ENCODE measurements at places on chromosomes 11 and 22.

- DNase-seq = no peak
Observed at GRCh38 chr11:61153593-61154095, 7.6 kb downstream of the VPS37C start.

DNA sequence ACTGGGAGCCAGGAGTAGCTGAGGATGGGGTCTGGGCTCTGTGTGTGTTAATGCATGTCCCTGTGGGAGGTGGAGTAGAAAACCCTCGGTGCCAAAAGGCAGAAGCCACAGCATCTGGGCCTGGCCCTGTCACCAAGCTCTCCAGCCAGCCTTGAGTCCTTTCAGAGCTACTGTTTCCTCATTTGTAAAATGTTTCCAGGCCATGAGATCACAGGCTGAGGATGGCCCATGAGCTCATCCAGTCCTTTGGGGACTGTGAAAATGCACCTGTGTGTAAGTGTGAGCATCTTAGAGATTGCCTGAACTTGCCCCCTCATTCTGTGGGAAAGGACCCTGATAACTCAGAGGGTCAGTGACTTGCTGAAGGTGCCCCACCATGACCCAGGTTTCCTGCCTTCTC lies 9.1 kb downstream of the ANKK1 start:
- DNase-seq = no peak

DNA sequence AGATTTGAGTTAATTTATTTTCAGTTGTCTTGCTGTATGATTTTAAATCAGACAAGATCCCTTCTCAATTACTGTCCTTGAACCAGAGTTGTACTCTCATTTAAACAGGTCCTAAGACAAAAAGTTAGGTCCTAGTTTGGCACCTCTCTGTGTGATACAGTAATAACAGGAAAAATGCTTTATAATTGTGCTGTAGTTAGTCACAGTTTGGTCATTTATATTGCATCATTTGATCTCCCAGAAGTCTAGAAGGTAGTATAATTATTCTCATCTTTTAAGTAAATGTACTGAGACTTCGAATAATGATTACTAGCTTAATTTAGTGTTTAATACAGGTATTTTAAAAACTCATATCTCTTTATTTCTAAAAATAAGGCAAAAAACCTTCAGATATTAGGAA lies 18.1 kb upstream of the LUZP2 start:
- DNase-seq = no peak

- no peak for DNase-seq
Observed at GRCh38 chr11:47157805-47158204, 18.9 kb downstream of the ARFGAP2 start.

- no peak for DNase-seq
Observed at GRCh38 chr11:114794048-114794684, 115.8 kb downstream of the NXPE2 start.

GRCh38 chr11:69799582-69799981 lies 19.6 kb downstream of the FGF3 start:
- DNase-seq = no peak

- DNase-seq = no peak
Observed at GRCh38 chr11:749731-750130, 2.5 kb downstream of the TALDO1 start.

DNA sequence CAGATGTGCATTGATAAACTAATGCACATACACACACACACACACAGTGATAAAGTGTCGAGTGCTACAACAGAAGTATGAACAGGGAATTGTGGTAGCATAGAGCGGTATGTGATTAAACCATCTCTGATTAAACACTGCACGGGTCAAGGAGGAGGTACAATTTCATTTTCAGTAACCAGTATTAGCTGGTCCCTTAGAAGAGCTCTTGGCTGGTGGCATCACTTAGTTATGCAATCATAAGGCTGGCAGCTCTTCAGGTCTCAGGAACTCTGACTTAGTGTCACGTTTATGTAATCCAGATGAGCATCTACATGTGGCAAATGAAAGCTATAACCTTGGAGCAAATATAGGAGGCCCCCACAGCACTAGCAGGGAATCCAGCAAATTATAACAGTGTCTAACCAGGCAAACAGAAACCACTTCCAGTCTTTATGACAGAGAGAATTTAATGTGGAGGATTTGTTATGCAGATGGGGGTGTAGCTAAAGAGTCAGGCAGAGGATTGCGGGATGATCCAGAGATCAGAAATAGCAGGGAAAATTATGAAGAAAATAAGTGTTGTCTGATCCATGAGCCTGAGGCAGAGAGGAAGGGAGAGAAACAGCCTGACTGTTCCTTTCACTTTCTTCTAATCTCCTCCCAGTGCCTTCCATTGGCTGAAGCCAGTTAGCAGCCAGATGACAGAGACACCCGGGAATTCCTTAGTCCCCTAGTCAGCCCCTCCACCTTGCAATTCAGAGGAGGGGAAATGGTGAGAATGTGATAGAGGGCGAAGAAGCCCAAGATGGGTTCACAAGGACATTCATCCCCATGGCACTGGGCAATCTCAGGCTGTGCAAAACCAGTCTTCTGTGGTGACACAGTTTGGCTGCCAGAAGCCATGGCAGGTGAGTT lies 533.1 kb upstream of the TENM4 start:
- DNase-seq = no peak

DNA sequence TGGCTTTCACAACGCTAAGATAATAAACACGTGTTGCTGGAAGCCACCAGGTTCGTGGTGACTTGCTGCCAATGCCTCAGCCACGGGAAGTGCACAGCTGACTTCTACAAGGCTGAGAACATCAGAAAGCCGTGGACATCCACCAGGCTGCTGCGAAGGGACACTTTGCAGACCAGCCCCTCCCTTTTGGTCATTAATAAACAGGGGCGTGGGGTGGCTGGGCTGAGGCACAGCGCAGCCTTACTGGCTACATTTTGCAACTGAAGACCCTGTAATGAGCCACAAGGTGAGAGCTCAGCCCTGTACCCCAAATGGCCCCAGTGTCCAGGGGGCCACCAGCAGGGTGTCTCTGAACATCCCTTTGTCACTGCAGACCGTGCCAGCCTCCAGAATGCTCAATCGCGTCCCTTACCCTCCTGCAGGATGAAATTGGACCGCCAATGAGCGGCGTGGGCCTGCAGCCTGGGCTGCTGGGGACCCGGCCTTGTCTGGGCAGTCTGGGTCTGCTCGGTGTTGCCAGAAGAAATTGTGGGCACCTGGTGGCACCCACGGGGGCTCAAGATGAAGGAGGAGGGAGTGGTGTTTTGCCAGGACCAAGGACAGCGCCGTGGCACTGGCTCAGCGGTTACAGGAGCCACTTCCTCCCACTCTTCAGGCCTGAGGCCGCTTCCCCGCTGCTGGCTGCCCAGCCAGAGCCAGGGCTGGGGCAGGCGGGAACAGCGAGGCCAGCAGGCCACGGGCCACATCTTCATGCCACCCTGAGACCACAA lies 181.9 kb downstream of the CTTN start:
- DNase-seq = no peak

DNA sequence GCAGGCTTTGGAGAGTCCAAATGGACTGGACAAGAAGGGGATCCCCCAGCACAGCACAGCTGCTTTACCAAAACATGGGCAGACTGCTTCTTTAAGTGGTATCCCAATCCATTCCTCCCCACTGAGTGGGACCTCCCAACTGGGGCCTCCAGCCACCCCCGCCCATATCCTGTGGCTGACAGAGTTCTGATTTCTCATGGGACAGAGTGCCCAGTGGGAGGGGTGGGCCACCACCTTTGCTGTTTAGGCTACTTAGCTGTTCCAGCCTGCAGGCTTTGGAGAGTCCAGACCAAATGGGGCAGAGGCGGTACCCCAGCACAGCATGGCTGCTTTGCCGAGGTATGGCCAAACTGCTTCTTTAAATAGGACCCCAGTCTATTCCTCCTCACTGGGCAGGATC lies 26.9 kb upstream of the DEUP1 start:
- no peak for DNase-seq

GRCh38 chr11:116194156-116194904 lies 578.5 kb downstream of the BUD13 start:
- no peak for DNase-seq

DNA sequence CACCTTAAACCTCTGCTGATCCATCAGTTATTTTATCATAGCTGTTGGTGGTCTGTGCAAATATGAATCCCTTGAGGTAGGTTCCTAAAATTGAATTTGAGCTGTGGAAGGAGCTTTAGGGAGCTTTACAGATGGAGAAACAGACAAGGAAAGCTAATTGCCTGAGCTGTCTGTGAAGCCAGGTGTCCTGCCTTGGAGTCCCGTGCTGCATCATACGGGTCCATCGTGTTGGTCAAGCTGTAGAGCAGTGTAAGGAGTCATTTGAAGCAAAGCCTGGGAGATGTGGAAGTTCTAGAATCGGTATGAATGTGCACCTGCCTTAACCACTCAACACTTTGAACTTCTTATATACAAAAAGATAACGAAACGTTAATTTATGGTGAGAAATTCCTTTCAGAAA lies 1.0 kb downstream of the POLA2 start:
- no peak for DNase-seq

- DNase-seq = no peak
Observed at GRCh38 chr11:36601155-36601554, 3.1 kb upstream of the RAG2 start.

GRCh38 chr11:36380296-36381014 lies 84.4 kb downstream of the PRR5L start:
- DNase-seq = no peak

- no peak for DNase-seq
Observed at GRCh38 chr11:7974668-7975067, 9.4 kb upstream of the NLRP10 start.

- DNase-seq = no peak
Observed at GRCh38 chr11:67576735-67577475, 6.7 kb upstream of the GSTP1 start.

GRCh38 chr11:47257517-47258316 lies at the start of gene NR1H3:
NR1H3 (plus strand) TSS chr11:47257996; CDS start chr11:47259217, 1,221 bp downstream.
- DNase-seq = no peak

DNA sequence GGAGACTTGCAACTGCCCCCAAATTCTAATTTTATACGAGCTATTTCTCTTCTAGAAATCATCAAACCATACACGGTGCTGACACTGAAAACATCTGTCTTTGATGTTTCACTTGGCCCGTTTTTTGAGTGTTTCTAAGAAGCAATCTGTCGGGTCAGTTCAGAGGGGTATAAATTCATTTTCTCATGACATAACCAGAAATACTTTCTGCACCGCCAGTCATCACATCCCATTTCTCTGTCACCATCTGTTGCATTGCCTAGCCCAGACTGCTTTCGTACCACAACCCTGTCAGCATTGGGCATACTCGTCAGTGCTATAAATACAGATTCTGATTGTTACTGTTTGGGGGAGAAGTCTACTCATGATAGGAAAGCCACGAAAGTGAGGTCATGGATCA lies 63.1 kb upstream of the CCDC90B start:
- no peak for DNase-seq

GRCh38 chr22:32249231-32249630 lies 5.9 kb downstream of the SLC5A4 start:
- no peak for DNase-seq

DNA sequence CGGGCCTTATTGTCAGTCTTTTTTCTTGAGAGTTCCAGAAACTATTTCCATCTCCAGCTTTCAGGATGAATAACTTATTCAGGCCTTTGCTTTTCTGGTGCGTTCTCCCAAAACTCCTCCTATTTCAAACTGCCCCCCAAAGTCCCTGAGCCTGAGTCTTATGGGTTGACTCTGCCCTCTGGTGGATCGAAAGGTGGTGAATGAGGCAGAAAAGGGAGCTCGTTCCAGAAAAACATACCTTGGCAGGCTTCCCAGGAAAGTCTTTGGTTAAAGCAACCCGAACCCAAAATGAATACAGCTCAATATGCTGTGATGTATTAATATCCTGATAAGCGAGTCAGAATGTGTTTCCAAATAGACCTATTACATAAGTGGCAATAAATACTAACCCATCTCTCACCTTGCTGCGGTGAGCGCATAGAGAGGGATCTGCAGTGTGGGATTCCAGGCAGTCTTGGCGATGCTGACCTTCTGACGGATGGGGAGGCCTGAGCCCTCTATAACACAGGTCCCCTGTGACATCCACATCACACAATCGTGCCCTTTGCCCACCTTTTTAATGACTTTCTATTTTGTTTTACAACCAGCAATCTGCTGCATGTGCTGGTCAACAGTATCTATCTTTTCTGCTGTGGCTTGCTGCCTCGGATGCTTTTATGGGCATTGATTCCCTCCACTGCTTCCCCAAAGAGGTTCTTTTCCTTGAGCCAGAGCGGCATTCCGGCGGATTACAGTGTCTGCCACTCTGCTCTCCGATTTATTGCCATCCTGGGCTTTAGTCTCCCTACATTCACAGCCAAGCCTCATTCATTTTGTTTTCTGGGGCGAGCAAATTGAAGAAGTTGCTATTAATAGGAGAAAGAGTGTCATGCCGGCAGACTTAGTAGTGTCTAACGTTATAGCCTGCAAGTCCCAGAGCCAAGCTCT lies 756.8 kb downstream of the NTM start:
- DNase-seq = peak; percentile 92

GRCh38 chr11:124938206-124938765 lies 2.4 kb upstream of the HEPACAM start:
- no peak for DNase-seq

- no peak for DNase-seq
Observed at GRCh38 chr22:49955581-49956417, 4.8 kb upstream of the PIM3 start.

DNA sequence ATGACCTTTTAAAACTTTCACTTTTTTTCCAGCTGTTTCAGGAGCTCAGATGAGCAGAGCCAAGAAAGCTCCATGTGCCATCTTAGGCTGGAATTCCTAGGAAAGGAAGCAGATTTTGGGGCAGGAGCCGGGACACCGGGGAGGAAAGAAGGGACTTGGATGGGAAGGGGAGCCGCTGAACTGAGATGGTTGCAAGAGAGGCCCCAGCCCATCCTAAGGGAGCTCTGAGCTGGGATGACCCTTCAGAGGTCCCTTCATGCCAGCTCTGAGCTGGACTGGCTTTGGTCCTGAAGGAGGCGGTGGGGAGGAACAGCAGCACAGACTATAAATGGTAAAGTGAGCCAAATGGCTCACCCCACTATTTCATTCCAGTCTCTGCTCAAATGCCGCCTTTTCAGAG lies 55.2 kb upstream of the SLC22A12 start:
- no peak for DNase-seq

- DNase-seq = peak; percentile 88
Observed at GRCh38 chr11:36455658-36456111, 54.4 kb downstream of the TRAF6 start.
